Stimulated activated effector memory CD8-positive, alpha-beta T cell treated with anti-CD3 and anti-CD28 coated beads, Interleukin-12 subunit alpha, Interleukin-12 subunit beta, amount 100 ng/mL, for 72 hours (primary cell): ENCODE measurements at places on chromosomes 12 and 14.

DNA sequence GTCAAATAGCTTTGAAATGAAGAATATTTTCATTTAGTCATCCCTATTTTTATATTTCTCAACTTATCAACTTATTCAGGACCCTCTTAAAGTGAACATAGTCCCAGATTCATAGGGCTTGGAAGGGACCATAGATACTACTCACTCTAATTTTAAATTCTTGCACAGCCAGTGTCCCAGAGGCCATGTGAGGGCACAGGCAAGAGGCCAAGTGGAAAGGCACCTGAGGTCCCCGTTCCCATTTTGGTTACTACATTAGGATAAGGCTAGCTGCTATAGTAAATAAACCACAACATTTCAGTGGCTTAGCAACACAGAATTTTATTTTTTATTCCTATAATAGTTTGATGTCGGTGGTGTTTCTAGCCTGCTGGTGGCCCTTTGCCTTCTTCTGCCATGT is 227.8 kb downstream of the SPTSSA start:
- DNase-seq = no peak

GRCh38 chr12:50620109-50620977 is 115.6 kb downstream of the DIP2B start:
- no peak for DNase-seq

- DNase-seq = no peak
Measured at GRCh38 chr14:72925171-72925759, 999 bp upstream of the DCAF4 start.

GRCh38 chr12:125097427-125097826 is 32.2 kb downstream of the AACS start:
- no peak for DNase-seq

DNA sequence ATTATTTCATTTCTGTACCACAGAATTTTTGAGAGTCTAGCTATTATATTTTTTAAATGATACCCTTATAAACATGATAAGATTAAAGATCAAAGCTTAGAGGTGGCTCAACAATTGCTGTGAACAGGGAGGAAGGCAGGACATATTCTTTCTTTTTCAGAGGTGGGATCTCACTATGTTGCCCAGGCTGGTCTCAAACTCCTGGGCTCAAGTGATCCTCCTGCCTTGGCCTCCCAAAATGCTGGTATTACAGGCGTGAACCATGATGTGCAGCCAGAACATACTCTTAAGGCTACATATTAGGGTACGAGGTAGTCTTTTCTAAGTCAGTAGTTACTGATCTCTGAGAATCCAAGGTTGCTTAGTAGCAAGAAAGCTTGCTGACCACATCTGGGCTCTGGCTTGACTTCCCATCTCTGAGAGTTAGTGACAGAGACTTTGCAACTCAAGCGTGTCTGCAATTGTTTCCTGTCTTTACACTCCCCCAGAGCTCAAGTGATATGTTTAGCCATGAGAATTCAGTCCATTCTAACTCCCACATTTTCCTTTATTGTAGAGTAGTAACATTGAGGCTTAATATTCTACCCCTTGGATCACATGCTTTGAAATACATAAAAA is 8.6 kb downstream of the RAB5B start:
- no peak for DNase-seq

- DNase-seq = no peak
Measured at GRCh38 chr12:53328043-53328435, 6.6 kb upstream of the AAAS start.

DNA sequence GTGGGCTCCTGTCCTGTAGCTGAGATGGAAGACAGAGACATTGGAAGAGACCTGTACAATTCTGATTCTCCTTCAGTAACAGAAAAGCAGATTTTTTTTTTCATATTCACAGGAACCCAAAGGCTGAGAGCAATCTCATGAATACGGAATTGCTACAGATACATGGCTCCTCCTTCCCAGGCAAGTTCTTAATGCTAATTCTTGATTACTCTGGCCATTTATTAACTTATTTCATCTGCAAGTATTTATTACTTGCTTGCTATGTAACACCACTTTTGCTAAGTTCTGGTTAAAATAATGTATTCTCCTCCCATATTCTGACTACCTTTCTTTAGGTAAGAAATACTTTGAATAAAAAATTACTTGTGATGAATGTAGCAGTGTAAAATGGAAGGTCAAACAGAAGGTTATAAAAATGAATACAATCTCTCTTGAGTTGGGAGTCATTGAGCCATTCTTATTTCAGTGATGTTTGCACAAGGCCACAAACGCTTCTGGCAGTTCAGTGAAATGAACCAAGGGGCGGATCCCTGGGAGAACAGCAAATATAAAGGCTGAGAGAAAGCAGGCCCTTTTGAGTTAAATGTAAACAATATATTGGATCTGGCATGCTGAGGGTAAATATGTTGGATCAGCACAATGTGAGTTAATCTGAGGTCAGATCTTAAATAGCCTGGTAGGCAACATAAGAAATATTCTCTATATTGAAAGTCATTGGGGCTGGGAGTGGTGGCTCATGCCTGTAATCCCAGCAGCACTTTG is 37.6 kb downstream of the MUCL1 start:
- DNase-seq = no peak

- DNase-seq = no peak
Measured at GRCh38 chr12:102426599-102427542, 53.5 kb downstream of the IGF1 start.

GRCh38 chr14:61940666-61941420 is 178.6 kb downstream of the SNAPC1 start:
- no peak for DNase-seq

DNA sequence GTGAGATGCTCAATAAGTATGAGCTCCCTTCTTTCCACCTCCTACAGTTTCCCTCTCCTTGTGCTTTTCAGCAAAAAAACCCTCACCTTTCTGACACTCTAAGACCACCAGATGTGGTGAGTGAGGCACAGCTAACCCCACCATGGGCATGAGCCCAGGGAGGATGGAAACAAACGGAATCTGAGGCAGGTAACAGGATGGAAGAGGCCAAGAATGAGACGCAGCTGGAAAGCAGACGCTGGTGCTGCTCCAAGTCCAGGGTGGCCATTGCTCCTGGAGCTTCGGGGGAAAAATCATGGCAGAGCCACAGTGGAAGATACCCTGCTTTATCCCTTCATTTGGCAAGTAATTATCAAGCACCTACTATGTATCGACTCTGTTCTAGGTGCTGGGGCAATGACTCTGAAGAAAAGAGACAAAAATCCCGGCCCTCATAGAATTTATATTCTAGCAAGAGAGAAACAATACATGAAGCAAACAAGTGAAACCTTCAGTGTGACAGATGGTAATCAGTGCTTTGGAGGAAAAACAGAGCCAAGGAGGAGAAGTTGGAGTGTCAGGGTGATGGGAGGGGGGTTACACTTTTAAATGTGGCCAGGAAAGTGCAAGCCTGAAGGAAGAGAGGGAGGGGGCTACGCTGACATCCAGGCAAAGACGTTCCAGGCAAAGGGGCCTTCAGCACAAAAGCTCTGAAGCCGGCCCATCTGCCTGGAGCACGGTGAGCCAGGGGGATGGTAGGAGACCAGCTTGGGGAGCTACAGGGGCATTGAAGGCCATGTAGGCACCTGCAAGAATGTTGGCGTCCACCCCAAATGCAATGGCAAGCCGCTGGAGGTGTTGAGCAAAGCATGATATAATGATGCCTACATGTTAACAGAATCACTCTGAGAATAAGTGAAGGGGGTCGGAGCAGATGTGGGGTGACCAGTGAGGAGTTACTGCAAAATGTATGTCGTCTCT is 154.2 kb downstream of the DPF3 start:
- no peak for DNase-seq

GRCh38 chr12:11661491-11662089 is 12.1 kb downstream of the ETV6 start:
- DNase-seq = no peak

- DNase-seq = no peak
Measured at GRCh38 chr12:132190012-132190755, 45.9 kb downstream of the NOC4L start.

- DNase-seq = no peak
Measured at GRCh38 chr12:56641219-56641618, 4.6 kb downstream of the ATP5F1B start.

- no peak for DNase-seq
Measured at GRCh38 chr12:5586201-5586600, 154.3 kb downstream of the NTF3 start.

- no peak for DNase-seq
Measured at GRCh38 chr14:37546621-37547447, 48.2 kb downstream of the FOXA1 start.

GRCh38 chr14:100679707-100680438 is 46.8 kb upstream of the DLK1 start:
- DNase-seq = no peak
